Transverse colon (tissue), 4 donors: ENCODE measurements at places on chromosomes 2 and 18. TPM values are rescaled to one million over a fixed set of nuclear protein-coding genes. Genes with fewer than 3 reads are reported as not detected.

DNA sequence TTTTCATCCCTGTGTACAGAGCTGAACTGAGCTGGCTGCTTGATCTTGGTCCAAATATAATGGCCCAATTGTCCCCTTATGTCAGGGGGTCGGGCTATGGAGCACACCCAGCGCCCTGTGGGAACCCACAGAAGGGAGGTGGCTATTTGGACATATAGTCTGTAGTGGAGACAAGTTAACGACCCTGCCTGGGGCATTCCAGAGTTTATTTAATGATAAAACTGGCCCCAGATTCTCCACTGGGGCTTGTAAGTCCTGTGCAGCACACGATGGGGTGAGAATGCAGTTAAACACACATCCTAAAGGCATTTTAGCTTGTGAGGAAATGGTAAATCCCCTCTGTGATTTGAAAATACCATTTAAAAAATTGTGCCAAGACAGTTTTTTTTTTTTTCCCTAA lies 72.9 kb downstream of the QPCT start:
- DNase-seq: no peak

CROCC2 gene
- total RNA-seq: not detected

GRCh38 chr2:207039225-207039624 lies 99.9 kb downstream of the CPO start:
- DNase-seq: no peak

DNA sequence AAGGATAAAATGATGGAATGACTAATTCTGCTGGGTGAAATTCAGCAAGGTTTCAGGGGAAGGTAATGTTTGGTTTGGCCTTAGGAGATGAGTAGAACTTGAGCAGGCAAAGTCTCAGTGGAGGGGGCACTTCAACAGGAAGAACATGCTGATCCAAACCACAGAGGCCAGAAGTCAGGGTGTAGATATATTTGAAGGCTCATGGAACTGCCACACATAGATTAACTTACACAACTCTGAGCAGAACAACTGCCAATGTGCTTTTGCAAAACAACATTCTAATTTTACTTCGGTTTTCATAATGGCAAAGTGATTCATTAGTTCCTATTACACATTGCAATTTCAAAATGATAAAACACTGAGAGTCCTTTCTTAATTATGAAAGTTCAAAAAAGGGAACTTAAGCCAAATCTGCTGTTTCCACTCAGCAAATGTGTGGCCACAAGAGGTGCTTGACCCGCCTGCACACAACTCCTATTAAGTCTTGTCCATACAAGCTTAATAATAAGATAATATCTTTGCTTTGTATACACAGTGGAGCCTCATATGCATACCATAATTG lies 284.8 kb downstream of the MREG start:
- no peak for DNase-seq

GRCh38 chr2:86053166-86053565 lies 52.5 kb downstream of the POLR1A start:
- DNase-seq: no peak

DNA sequence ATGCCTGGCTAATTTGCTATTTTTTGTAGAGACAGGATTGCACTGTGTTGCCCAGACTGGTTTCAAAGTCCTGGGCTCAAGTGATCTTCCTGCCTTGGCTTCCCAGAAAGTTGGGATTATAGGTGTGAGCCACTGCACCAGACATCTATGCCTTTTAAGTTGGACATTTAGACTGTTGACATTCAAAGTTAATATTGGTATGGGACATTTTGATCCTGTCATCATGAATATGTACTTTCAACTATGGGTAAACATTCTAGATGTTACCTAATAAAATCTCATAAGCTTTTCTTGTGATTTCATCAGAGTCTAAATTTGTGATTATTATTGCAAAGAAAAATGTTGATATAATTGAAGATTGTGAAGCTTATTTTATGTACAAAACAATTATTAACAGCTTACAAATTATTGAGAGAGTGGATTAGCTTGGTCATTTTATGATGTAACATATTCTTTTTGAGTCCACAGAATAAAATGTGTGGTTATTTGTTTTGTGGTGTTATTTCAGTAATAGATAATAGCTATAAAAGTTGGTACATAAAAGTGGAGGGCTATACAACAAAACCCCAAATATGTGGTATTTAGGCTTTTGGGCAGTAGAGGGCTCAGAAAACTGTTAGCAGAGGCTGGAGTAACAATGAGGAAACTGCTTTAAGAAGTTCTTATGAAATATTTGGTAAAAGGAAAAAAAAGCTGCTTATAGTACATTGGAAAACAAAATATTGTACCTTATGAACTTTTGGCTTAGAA lies 41.4 kb downstream of the STARD6 start:
- DNase-seq: no peak

GRCh38 chr2:171347591-171348032 lies 86.2 kb downstream of the METTL8 start:
- no peak for DNase-seq
